ENCODE measurements at places on chromosomes 7 and 10. TPM values are rescaled to one million over a fixed set of nuclear protein-coding genes. Genes with fewer than 3 reads are reported as not detected.

Gene ANK3
- 49.1 TPM for polyA plus RNA-seq

- DNase-seq, result no peak
These were observed 52.5 kb downstream of the EBF3 start for GRCh38 chr10:129911451-129912165.

- DNase-seq, result no peak
These were observed 969.5 kb upstream of the ZNF722 start for GRCh38 chr7:63029207-63029522.

Gene CFAP58
- 3.6 TPM for polyA plus RNA-seq

DNA sequence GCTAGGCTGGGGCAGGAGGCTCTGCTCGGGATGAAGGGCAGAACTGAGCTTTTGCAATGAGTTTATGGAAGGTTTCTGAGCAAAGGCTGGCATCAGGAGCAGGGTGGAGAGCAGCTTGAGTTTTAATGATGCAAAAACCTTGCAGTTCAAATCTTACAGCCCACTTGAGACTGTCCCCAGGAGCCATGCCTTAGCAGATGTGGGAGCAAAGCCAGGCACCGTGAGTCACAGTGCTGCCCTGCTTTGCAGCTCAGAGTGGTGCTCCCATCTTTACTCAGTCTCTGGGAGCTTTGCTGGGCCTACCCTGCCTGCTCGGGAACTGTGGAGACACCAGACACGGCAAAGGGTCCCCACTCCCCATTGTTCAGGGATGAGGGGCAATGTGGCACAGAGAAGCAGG, 122.4 kb upstream of the NPS start:
- no peak for DNase-seq

Data from heart right ventricle (tissue), 16 donors.